NCI-H1694 (cell line): ENCODE measurements at places on chromosomes 3 and 15.

DNA sequence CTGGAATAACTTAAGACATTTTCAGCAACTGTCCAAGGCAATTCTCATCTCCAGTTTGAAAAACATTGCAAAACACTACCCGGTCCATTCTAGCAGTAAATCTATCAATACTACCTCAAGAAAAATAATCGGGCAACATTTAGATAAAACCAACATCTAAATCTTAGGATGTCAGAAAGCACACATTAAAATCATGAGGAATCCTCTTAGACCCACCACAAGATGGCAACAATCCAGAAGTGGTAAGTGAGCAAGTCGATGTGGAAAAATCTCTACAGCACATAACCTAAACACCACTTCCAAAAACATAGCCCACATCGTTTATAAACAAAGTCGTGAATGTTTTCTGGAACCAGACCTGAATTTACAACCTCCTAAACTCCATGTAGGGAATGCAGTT is 5.7 kb downstream of the PLCH1 start:
- no peak for DNase-seq

- no peak for DNase-seq
These were observed 67.4 kb downstream of the CORO2B start for GRCh38 chr15:68646156-68646555.

DNA sequence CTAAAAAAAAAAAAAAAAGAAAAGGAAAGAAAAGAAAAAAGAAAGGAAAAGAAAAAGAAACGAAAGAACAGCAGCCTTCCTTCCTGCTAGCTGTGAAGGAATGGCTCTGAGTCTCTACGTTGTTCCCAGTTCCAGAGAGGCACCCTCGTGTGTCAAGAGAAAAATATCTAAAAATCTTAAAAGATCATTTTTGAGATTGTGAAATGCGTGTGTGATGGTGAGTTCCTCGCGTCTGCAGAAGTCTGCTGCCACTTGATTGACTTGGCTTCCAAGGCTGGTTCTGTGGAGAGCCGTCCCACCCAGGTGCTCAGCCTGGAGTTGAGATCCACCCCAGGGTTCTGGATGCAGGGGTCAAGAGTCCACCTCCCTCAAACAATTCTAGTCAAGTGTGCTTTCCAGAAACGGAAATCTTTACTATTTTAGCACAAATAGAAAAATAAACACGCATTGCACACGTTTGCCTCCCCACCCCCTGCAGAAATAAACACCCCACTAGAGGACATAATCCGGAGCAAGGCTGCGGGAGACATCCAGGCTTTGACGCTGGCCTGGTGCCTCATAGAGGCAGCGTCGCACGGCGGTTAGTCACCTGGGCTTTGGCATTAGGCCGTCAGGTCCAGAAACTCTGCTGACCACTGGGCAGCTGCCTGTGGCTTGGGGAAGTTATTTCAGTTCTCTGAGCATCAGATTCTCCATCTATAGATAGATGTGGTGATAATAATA is 265.4 kb downstream of the FAM43A start:
- no peak for DNase-seq

GRCh38 chr3:195609229-195609628 is 25.5 kb upstream of the APOD start:
- no peak for DNase-seq

GRCh38 chr3:183214277-183214612 is 38.8 kb upstream of the B3GNT5 start:
- no peak for DNase-seq

- no peak for DNase-seq
These were observed 4.7 kb upstream of the CEP97 start for GRCh38 chr3:101719604-101720185.

DNA sequence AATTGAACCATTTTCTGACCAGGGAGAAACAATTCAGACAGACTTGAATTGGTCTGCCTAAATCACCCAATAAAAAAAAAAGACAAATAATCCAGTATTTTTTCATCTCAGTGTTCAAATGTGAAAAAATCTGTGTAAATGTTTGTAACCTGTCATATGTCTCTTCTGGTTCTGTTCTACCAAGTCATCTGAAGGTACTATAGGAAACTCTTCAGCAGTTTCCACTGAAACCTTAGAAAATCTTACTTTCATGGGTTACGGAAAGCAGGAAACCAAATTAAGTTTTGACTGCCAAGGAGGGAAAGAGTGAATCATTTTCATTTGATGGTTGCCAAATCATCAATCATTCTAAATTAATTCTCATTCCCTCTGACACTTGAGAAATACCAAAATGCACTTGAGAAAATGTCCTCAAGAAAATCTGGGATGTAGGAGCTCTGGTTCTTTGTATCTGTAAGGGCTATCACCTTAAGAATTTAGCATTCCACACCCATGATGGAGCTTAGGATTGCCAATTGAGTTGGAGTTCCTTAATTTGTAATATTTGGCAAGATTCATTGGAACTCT is 278.2 kb upstream of the KCNH8 start:
- no peak for DNase-seq

GRCh38 chr3:127351775-127352350 is 64.0 kb upstream of the PRR20G start:
- DNase-seq, result no peak

DNA sequence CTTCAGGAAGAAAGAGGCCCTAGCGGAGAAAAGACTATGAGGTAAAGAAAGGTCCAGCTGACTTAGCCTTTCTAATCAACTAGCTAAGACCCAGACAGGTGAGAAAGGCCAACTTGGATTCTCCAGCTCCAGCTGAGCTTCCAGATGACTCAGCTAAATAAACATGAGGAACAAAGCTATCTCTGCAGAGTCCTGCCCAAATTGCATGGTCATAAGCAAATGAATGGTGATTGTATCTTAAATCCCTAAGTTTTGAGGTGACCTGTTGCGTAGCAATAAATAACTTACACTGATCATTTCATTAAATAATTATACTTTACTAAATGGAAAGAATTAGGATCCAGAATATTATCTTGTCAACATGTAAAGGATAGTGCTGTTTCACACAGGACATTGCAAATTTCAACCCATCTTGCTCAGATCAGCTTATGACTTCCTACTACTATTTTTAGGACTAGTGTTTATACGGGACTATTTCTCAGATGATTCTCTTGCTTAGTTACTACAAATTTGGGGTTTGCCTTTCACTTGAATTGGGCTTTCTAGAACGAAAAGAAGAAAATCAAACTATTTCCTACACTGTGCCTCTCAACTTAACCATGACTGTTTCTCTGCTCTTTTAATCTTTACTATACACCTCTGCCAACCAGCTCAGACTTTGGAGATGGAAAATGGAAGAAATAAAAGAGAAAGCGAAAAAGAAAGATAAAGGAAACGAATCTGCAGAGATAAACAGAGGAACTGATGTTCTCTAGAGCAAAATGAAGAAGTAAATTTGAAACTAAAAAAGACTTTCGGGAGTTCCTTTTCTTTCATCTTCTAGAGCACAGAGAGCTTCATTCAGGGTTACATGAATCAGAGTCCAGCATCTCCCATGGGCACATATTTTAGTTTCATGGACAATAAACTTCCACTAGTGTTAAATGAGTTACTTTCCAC is 6.6 kb upstream of the ADGRG7 start:
- DNase-seq, result no peak

- DNase-seq, result no peak
These were observed 656.8 kb upstream of the NECTIN3 start for GRCh38 chr3:110414855-110415254.

DNA sequence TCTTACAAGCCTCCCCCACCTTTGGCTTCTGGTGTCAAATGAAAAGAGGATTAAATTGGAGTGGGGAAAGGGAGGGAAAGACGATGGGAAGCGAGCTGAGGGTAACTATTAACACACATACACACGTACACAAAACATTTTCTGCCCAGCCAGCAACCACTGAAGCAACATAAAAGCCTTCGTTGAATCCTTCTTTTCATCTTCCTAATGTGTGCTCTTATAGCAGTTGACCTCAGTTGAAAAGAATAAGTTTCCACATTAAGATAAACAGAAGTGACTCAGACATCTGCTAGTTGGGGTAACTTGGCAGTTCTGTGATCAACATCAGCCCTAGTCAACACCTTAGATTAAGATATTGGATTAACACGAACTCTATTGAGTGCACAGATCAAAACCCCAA is 558.5 kb downstream of the MECOM start:
- DNase-seq, result no peak

- DNase-seq, result no peak
These were observed 20.6 kb downstream of the MTMR14 start for GRCh38 chr3:9669720-9670432.

DNA sequence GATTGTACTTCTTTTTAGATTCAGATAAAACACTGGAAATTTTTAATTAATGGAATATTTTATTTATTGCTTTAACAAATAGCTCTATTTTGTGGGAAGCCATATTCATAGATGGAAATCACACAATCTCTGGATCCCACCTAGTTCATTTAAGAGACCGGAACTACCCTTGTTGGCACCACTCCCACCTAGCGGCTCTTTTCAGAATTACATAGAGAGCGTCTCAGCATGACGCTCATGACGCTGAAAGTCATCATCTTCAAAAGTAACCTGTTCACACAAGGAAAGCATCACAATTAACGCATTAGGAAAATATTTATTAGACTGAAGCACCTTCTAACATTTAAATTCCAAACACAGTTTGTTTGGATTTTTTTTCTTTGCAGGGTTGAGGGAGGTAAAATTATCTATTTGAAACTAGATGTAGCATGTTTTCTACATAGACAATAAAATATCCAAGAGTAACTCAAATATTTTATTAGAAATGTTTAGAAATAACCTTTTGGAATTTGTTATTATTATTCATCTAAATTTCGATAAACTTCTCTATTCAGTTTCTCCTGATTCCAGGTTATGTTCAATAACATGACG is 214.9 kb upstream of the ARRDC4 start:
- peak; percentile 13 for DNase-seq
